ENCODE measurements at places on chromosomes 1 and 21.
A peak's percentile ranks its signal among the peaks of the same experiment; 100 is the strongest.

DNA sequence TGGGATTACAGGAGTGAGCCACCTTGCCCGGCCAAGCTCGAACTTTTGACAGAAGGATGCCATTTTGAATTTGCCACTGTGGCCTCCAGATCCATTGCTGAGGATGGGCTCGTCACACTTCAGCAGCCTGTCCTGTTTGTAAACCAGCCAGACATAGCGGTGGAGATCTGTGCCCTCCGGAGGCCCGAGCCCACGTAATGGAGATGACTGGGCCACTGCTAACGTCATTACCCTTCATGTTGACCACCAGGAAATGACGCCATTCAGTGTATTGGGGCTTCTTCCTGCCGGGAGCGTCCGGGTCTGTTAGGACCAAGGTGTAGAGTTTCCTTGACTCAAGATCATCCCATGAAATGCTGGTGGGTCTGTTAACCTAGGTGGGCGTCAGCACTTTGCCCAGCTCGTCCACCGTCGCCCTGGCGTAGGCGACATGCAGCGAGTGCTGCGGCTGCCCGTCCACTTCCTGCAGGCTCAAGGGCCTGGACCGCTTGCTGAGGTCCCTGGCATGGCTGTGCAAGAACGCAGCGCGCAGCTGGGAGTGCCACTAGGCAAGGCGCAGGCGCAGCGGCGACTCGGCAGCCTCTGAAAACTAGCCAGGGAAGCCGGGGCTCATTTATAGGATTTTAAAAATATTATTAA is 40.8 kb downstream of the PTPRC start:
- DNase-seq: peak; percentile 75

DNA sequence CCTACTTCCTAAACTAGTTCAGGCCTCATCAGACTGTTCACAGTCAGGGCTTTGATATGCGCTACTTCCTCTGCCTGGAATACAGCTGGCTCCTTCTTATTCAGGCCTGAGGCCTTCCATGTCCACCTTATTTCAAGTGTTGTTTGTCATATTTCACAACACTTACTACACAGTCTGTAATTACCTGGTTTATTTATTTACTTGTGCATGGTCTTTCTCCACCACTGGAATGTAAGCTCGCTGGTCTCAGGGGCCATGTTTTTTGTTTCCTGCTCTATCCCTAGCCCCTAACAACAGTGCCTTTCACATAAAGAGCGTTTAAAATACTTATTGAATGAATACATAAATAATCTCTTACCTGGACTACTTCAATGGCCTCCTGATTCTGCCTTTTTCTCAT is 4.6 kb upstream of the SRSF4 start:
- no peak for DNase-seq

DNA sequence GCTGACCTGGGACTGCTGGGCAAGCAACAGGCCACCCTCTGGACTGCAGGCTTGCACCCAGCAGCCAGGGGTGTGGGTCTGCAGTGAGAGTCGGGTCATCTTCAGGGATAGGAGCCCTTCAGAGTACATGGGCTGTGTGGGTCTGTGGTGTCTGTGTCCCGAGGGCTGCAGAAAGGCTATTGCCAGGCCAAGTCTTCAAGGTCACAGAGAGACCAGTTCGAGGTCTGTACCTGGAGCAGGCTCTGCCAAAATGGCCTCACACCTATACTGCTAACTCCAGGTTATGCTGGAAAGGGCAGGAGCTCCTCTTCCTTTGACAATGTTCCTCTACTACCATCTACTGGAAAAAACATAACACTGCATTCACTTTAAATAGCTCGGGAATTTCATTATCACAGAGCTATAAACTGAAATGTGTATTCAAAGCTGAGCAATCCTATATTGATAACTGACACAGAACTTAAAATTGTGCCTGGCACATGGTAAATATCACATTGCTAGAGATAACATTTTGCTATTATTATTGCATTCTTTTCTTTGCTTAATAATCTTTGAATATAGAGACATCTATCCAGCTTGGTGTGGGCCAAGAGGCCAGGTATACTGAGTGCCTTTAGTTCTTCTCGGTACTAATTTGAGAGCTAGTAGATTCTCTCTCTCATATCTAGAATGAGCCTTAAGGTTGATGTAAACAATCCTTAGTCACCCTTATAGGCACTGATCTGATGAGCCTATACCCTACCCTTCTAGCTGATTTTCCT is 6.9 kb upstream of the DNAH14 start:
- DNase-seq: peak; percentile 11

- DNase-seq: no peak
Observed at GRCh38 chr1:160750608-160751007, 11.6 kb downstream of the SLAMF7 start.

DNA sequence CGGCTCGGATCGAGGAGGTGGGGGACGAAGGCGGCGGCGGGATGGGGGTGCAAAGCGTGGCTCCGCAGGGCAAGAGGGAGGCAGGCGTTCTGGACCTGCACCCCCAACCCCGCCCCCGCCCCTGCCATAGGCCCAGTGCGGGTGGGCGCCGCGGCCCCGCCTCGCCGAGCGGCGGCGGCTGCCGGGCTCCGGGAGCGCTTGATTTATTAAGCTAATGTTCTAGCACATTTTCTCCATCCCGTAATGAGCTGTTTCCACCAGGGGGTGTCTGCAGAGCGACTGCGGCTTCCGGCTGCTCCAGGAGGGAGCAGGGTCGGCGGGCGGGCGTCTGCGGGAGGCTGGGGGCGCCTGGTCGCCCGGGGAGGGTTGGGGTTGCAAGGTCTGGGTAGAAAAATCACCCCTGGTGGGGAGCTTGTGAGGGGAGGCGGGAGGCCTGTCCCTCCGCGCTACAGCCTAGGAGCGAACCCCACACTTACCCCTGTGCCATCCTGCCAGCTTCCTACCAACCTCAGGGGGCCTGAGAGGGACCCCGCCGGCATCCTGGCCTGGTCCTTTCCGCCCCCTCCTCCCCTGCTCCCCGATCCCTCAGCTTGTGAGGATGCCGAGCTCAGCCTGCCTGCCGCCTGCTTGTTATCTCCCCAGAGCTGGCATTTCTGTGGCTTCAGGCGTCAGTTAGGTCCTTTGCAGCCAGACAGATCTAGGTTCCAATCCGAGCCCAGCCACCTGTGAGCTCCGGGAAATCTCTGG is 48.5 kb upstream of the ACOT11 start:
- no peak for DNase-seq

DNA sequence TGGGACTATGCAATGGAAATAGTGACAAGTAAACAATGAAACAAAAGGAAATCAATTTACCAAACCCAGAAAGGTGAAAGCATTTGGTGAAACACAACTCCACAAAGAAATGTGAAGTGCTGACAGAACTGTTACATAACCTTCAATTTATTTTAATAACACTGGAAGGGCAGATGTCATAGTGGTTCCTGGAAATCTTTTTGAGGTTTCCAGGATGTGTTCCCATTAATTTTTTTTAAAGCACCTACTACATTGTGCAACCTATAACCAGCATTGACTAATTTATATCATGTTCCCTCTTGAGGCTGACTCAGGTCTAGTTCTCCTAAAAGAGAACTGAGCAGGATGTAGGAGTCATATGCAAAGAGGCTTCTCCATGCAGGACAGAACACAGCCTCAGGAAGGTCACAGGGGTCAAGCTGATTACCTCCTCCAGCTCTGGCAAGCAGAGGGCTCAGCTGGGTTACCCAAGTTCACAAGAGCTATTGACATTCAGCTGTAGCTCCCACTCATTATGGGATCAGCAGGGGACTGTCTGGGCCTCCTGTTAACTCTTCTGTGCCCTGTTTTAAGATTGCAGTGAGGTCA is 157.1 kb upstream of the NRIP1 start:
- DNase-seq: no peak

- DNase-seq: peak; percentile 85
Observed at GRCh38 chr1:28926629-28927265, 12.4 kb downstream of the EPB41 start.

- DNase-seq: no peak
Observed at GRCh38 chr21:29389136-29389535, 90.4 kb downstream of the BACH1 start.

DNA sequence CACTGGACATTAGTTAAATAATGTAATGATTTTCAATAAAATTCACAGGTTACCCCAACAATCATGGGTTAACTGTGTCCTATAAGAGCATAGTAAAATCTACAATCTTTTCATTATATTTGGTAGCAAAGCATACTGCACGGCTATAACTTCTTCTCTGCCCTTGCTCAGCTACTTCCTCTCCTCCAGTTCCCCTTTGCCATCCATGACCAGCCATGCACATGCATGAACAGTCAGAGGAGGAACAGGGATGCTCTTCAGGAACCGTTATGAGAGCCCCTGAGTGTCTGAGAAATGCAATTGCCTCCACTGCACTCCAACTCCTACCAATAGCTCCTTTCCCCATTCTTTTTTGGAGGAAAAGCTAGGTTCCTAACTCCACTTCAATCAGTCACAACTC is 646.7 kb downstream of the LTN1 start:
- DNase-seq: no peak

DNA sequence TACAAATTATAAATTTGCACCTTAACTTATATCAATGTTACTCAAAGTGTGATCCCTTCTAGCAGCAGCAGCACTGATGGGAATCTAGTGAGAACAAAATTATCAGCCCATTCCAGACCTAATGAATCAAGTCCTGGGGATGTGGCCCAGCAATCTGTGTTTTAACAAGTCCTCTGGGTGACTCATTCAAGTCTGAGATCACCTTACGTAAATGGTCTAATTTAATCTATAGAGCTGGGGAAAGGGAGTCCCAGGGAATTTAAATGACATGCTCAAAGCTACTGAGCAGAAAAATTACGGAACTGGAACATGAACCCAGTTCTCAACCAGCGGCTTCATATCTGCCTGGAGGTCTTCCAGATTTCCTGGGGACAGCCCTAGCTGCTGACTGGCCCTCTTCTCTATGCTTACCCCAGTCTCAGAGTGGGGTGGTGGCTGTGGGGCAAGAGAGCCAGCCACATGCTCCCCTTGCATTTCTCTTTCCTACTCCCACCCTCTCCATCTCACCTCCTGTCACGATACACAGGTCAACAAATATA is 220.0 kb downstream of the TM2D1 start:
- DNase-seq: no peak

- DNase-seq: no peak
Observed at GRCh38 chr1:155038602-155039307, 5.1 kb downstream of the DCST1 start.

- DNase-seq: no peak
Observed at GRCh38 chr1:46102769-46103476, 29.5 kb downstream of the PIK3R3 start.

GRCh38 chr21:31629972-31630711 is 29.4 kb upstream of the SOD1 start:
- no peak for DNase-seq

DNA sequence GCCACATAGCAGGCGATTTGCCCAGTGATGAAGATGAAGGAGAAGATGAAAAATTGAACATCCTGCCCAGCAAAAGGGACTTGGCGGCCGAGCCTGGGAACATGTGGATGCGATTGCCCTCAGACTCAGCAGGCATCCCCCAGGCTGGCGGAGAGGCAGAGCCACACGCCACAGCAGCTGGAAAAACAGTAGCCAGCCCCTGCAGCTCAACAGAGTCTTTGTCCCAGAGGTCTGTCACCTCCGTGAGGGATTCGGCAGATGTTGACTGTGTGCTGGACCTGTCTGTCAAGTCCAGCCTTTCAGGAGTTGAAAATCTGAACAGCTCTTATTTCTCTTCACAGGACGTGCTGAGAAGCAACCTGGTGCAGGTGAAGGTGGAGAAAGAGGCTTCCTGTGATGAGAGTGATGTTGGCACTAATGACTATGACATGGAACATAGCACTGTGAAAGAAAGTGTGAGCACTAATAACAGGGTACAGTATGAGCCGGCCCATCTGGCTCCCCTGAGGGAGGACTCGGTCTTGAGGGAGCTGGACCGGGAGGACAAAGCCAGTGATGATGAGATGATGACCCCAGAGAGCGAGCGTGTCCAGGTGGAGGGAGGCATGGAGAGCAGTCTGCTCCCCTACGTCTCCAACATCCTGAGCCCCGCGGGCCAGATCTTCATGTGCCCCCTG is 3.3 kb downstream of the ZBTB18 start:
- DNase-seq: no peak

GRCh38 chr1:245310571-245311531 is 156.1 kb downstream of the KIF26B start:
- DNase-seq: no peak

DNA sequence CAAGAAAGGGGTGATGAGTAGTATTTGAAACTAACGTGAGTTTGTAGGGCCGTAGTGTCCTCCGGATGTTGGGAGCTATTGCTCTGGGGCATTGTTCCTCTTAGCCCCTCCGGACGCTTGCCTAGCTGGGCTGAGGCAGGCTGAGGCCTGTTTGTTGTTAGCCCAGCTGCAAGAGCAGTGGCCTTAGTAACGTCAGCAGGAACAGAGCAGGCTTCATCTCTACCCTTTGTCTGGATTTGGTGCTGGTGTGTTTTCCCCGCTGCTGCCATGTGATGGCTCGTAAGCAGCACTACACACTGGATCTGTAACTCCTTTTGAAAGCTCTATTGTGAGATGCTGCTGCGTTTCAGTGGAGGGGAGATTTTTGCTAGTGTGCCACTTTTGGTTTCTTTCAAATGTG is 57.6 kb downstream of the DNM3 start:
- no peak for DNase-seq

GRCh38 chr1:231919886-231920285 is 293.3 kb downstream of the DISC1 start:
- peak; percentile 36 for DNase-seq

GRCh38 chr1:183780159-183780558 is 24.8 kb upstream of the RGL1 start:
- no peak for DNase-seq

- DNase-seq: no peak
Observed at GRCh38 chr1:162632217-162632666, at the start of gene DDR2. TSS of gene DDR2 (plus strand) at chr1:162632464. CDS start at chr1:162719064, 86,600 bp downstream.
